ENCODE measurements at places on chromosomes 7 and 10.

DNA sequence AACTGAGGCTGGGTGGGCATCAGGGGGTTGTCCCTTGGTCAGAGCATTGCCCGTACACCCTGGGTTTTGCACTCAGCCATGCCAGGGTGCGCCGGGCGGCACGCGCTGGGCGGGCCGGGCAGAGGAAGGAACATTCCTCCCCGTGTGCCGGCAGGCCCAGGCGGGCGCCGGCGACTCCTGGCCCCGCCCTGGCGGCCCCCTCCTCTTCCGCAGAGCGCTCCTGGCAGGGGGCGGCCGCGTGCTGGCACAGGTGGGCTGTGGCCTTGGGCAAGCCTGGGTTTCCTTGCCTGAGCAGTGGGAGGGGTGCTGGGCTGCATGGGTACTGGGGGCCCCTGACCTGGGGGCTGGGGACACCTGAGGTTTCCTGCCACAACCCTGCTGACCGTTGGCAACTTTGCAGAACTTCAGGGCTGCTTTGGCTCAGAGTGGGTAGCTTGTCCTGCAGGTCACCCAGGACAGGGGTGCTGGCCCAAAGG is 3.9 kb downstream of the LFNG start:
- DNase-seq, result no peak

GRCh38 chr10:110447886-110448285 is 49.8 kb upstream of the DUSP5 start:
- no peak for DNase-seq

- no peak for DNase-seq
Measured at GRCh38 chr7:22992874-22993840, 20.8 kb downstream of the HYCC1 start.

DNA sequence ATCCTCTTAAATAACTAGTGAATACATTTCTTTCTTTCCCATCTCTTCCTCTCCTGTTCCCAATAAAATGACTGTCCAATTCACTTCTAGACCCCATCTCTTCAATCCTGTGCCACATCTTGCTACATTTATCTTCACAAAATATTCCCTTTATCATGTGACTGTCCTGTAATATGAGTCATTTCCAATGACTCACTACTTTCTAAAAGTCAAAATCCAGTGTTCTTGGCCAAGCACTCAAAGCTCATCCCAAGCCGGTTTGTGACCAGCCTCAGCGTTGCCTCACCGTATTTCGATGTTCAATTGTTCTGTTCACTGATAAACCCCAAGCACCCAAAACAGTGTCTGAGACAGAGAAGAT is 104.7 kb downstream of the PARD3 start:
- DNase-seq, result no peak

GRCh38 chr7:90599892-90600555 is 3.9 kb downstream of the CDK14 start:
- DNase-seq, result no peak

GRCh38 chr10:87660484-87661133 is 931 bp downstream of the PAPSS2 start:
- DNase-seq, result no peak

- peak; percentile 47 for DNase-seq
Measured at GRCh38 chr10:70602665-70603448, at the start of gene PRF1. PRF1 (minus strand) TSS chr10:70602741; CDS start chr10:70600902, 1,839 bp downstream.

GRCh38 chr7:101631224-101631714 is 2.2 kb upstream of the MYL10 start:
- DNase-seq, result no peak

DNA sequence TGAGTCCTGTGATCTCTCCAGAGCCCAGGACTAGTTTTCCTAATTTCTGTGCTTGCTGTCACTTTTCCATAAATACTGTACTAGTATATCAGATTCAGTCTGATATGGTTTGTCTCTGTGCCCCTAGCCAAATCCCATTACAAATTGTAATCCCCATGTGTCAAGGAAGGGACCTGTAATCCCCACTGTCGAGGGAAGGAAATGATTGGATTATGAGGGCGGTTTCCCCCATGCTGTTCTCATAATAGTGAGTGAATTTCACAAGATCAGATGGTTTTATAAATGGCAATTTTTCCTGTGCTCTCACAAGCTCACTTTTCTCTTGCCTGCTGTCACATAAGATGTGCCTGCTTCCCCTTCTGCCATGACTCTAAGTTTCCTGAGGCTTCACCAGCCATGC is 54.8 kb upstream of the IFRD1 start:
- no peak for DNase-seq

DNA sequence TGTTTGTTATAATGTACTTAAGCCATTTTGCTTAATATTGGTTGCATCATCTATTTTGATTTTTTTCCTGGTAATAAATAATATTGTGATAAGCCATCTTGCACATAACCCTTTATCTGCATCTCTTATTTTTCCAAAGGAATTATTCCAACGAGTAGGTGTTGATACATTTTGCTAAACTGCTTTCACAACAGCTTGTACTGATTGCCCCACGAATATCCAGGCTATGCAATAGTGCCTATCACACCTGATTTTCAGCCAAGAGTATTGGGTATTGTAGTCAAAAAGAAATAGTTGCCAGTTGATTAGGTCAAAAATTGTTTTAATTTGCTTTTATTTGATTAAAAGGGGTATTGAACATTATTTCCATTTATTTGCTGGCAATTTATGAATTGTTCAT is 20.7 kb downstream of the CREB5 start:
- DNase-seq, result no peak

DNA sequence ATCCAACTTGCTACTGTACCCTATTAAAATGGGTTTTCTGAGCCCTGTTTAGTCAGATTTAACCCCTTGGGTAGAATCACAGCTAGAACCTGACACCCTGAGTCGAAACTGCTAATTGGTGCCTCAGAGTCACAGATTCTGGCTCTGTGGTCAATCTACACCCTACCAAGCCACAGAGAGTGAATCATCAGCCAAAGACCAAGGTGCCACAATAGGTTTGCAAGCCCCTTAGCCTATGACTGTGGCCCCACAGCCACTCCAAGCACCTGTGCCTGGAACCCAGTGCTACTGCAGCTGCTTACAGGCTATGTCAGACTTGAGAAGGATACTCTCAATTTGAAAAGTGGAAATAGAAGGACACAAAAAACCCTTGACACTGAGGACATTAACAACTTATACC is 202.8 kb upstream of the KCND2 start:
- no peak for DNase-seq

GRCh38 chr7:154792436-154793055 is 210.4 kb downstream of the PAXIP1 start:
- no peak for DNase-seq

- DNase-seq, result no peak
Measured at GRCh38 chr10:78727251-78727650, 341.5 kb upstream of the ZMIZ1 start.

GRCh38 chr10:103745341-103746247 is 109.8 kb downstream of the SH3PXD2A start:
- peak; percentile 54 for DNase-seq

DNA sequence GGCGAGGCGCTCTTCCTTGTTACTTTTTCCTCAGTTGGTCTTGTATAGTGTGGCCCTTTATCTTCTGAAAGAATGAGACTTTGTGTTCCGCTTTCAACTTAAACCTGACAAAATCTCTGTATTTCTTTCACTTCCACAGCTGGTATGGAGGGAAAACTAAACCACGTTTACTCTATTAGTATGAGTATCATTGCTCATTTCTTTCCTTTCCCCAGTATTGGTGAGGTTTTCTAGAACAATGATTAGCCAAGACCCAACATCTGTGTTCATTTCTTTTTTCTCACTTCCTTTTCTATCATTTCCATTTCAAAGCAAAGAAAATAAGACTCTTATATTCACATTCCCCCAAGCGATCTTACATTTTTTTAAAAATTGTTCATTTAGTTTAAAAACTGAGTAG is 165.3 kb downstream of the PAXIP1 start:
- no peak for DNase-seq

DNA sequence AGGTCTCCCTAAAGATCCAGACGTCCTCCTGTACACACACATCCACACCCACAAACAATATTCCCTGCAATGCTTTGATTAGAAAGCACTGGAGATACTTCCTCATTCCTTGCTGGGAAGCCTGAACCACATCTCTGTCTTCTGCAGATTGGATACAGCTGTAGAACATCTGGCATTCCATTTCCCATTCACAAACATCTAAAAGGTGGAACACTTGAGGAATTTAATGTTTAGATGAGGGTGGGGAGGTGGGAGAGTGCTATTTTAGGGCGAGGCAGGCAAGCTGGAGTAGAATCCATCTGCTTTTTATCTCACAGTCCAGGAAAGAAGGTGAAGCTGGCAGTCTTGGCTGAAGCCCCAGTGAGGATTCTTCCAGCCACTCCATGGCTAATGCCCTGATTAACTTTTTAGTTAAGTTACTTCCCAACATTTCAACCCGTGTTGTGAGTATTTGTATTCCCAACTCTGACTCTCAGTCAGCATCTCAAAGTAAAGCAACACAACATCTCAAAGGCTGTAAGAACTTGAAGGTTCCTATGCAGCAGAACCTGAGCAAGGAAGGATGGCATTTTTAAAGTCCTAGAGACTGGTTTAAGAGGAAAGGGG is 46.1 kb downstream of the CYTH3 start:
- no peak for DNase-seq

GRCh38 chr7:47661051-47661714 is 79.3 kb upstream of the TNS3 start:
- DNase-seq, result no peak

DNA sequence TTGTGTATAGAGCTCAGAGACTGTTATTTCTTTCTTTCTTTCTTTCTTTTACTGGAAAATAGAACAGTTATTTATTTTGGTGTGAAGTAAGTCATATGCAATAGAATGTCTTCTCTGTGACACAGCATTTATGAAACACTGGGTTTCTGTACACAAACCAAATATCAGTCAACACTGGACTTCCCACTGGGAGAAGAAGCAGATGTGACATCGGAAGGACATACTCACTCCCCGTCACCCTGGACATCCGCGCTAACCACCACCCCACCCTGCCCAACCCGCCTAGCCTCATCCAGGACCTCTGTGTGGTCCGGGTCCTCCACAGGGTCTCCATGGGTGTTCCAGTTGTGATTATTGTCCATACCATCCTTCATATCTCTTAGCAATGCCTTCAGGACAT is 22.0 kb downstream of the SUN3 start:
- DNase-seq, result no peak

- no peak for DNase-seq
Measured at GRCh38 chr10:29588629-29589421, 45.9 kb downstream of the SVIL start.

DNA sequence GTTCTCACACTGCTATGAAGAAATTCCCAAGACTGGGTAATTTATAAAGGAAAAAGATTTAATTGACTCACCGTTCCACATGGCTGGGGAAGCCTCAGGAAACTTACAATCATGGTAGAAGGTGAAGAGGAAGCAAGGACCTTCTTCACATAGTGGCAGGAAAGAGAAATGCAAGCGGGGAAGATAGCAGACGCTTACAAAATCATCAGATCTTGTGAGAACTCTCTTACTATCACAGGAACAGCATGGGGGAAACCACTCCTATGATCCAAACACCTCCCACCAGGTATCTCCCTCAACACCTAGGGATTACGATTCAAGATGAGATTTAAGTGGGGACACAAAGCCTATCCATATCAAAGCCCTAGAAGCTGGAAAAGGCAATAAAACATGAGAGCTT is 130.8 kb downstream of the MDFIC start:
- no peak for DNase-seq

GRCh38 chr10:131676800-131677421 is 223.9 kb upstream of the PPP2R2D start:
- DNase-seq, result no peak

GRCh38 chr7:39700932-39701331 is 77.6 kb downstream of the RALA start:
- no peak for DNase-seq

DNA sequence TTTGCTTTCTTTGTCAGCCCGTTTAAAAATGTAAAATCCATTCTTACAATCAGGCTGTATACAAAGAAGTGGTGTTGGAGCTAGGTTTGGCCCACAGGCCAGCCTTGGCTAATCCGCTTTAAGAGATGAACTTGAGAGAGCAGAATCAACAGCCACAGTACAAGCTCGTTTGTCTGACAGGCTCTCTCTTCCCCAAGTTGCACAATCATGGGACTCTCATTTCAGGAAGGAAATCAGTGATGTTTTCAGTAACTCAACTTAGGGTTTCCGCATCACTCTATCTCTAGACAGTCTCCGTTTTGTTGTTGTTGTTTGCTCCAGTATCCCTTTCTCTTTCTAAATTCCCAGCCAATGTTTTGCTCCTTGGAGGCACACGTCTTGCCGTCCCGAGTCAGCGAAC is 582.0 kb upstream of the MKI67 start:
- no peak for DNase-seq

- DNase-seq, result no peak
Measured at GRCh38 chr7:106538638-106539037, 122.3 kb downstream of the CCDC71L start.

DNA sequence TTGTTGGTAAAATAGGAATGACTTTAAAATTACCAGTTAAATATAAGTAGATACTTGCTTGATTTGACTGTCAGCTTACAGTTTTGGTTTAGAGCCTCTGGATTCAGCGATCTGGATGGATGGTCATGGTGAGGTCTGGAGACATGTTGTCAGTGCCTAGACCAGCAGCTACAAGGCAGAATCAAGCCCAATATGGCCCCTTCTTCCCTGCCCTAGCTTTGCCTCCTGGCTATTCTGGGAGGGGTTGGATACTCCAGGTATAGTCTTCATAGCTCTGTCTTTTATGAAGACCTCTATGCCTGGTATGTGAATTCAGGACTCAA is 166.5 kb upstream of the VIPR2 start:
- DNase-seq, result no peak

GRCh38 chr7:95190515-95190914 is 133.8 kb downstream of the PON1 start:
- DNase-seq, result no peak

GRCh38 chr10:114868870-114869519 is 47.4 kb downstream of the FHIP2A start:
- DNase-seq, result no peak

DNA sequence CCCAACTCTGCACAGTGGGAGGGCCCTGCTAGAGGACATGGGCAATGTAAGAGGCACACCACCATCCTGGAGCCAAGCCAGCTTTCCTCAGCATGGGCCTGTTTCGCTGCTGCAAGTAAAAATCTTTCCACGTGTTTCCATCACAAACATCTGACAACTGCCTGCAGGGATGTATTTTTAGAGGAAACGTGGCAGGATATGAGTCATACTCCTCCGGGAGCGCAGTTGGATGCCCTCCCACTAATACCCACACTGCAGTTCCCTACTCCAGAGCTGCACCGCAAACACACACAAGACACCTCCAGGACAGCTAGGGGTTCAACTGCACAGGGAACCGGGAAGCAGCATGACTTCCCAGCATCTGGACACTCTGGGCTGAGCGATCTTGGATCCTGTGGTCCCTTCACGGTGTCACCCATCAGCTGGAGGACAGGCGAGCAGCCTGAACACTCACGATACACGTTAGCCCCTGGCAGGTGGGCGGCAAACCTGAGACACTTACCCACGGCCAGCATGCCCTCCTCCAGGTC is 26.1 kb downstream of the PLAC9 start:
- DNase-seq, result no peak

- no peak for DNase-seq
Measured at GRCh38 chr10:52312942-52313255, 1.2 kb upstream of the DKK1 start.

GRCh38 chr10:132961787-132962622 is 19.6 kb upstream of the CFAP46 start:
- DNase-seq, result peak; percentile 49

Measured in stimulated activated CD4-positive, alpha-beta T cell treated with anti-CD3 and anti-CD28 coated beads, Interleukin-2, amount 100 ng/mL, for 4 hours (primary cell).